Dermis blood vessel endothelial cell (primary cell): ENCODE measurements at places on chromosomes 16 and 17.

DNA sequence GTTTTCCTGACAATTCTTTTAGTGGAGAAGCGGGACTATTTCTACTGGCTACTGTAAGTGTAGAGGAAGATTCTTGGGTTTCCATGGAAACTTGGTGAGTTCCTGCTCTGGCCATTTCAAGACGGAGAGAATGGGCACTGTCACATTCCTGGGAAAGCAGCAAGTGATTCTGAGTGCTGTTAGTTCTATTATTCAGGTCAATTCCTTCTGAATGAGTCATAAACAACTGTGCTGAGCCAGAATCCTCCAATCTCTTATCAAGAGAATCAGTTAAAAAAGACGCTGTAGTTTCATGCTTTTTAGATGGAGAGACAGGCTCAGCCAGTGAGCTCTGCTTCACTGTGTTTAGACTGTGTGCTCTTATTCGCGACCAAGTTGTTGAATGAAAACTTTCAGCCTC is 19.6 kb downstream of the AKAP10 start:
- DNase-seq = peak; percentile 97

- DNase-seq = no peak
Observed at GRCh38 chr17:9811537-9811936, 10.3 kb downstream of the GSG1L2 start.

DNA sequence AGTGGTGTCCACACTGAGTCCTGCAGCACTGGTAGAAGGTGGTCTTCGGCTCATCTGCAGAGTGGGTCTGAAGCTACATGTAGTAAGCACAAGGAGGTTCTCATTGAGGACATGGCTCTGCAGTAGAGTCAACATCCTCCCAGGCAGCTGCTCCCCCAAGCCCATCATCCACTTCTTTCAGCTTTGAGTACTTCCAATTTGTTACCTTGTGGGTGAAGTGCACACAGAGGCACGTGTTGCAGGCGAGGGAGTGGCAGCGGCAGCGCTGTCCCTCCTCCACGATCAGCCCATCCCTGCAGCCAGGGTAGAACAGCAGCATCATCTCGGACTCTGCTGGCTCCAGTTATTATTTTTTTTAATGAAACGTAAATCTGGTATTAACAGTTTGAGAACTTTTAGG is 1.8 kb upstream of the SSTR2 start:
- DNase-seq = no peak

DNA sequence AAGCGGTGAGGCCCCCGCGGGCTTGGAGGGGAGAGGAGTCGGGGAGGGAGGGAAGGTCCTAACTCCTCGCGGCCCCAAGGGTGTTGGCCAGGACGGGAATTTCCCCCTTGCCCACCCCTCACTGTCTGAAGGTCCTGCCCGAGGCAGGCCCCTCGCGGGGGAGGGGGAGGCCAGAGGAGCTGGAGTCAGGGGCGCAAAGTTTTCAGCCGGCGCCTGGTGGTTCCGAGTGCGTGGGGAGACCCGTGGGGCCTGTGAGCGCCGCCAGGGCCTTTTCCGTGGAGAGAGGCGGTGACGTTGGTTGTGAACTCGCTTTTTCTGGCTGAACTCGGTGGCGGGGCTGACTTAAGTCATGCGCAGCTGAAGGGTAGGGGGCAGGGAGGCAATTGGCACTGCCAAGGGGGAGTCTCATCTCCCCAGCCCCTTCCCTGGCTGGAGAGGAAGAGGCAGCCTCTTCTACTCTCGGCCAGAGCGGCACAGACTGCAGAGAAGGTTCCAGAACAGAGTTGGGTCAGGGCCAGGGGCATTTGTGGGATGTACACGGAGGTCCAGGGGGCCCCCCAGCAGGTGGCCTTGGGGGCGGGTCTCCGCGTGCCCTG is 1.5 kb downstream of the CACNA1H start:
- no peak for DNase-seq

GRCh38 chr17:15154618-15155017 is 110.5 kb downstream of the PMP22 start:
- no peak for DNase-seq

DNA sequence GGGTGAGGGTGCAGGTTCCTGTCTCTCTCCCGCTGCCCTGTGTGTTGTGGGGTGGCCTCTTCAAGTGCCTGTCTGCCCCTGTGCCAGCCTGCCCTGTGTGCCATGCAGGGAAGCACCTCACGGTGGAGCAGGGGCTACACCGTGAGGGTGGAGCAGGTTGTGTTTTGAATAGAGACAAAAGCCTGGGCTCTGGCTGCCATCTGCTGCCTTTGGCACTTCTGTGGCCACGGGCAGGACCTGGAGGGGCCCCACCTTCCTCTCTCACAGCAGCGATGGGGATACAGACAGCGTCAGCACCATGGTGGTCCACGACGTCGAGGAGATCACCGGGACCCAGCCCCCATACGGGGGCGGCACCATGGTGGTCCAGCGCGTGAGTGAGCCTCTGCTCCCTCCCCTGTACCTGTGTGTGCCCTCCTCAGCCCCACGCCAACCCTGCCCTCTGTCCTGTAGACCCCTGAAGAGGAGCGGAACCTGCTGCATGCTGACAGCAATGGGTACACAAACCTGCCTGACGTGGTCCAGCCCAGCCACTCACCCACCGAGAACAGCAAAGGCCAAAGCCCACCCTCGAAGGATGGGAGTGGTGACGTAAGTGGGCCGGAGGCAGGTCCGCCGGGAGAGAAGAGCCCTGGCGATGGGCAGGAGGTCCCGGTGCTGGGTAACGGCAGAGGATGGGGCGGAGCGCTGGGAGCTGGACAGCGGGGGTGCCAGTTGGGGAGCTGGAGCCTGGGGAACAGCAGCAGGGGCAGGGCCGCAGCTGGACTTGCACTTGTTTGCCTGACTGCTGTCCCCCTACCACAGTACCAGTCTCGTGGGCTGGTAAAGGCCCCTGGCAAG is 5.4 kb upstream of the C17orf107 start:
- DNase-seq = no peak

GRCh38 chr16:63061319-63061718 is 1025.1 kb upstream of the CDH8 start:
- no peak for DNase-seq

GRCh38 chr16:8854298-8854948 is 14.4 kb downstream of the CARHSP1 start:
- DNase-seq = no peak

DNA sequence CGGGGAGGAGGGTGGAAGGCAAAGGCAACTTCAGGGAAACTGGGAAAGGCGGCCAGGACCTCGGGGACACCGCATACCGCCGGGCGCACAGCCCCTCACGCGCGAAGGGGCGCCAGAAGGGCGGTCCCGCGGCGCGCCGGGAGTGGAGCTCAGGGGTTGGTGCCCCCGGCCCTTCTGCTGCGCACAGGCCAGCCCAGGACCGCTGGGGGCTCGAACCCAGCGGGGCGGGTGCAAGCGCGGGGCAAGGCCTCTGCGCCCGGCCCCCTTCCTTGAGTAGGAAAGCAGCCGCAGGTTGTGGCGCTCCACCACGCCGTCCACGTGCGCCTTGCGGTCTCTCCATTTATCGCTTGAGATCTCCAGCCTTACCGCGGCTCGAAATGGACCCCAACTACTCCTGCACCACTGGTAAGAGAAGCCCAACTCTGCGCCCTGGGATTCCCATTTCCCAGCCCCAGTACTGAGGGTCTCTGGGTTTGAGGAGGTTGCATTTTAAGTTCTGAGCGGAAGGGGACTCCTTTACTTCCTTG is 3.0 kb upstream of the MT1A start:
- no peak for DNase-seq

DNA sequence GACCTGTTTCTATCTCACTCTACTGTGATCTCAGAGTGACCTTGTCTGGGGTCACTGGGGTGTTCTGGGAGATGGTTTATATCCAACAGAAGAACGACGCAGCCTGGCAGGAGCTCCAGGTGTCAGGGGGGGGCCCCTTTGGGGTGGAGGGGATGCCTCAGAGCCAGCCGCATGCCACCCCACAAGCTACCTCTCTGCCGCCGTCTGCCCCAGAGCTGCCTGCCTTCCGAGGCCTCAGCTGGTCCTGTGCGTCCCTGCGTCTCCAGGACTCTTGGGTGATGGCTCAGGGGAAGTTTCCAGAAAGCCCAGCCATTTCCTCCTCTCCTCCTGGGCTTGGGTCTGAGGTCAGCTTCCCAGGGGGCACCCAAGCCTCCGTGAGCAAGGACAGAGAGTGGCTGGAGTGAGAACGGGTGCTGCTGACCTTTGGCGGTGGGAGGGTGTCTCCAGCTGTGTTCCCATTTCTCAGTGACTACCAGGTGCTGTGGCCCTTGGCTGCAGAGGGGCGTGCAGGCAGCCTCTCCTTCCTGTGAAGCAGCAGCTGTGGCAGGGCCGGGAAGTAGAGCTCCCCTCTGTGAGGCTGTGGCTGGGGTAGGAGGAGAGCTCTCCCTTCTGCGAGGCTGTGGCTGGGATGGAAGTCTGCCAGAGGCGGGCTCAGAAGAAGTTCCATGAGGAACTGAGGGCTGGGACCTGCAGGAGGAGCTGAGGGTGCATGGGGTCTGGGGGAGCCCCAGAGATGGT is 19.8 kb downstream of the JPH3 start:
- DNase-seq = no peak
